ENCODE measurements at places on chromosomes 1 and 21. TPM values are rescaled to one million over a fixed set of nuclear protein-coding genes. Genes with fewer than 3 reads are reported as not detected.

DNA sequence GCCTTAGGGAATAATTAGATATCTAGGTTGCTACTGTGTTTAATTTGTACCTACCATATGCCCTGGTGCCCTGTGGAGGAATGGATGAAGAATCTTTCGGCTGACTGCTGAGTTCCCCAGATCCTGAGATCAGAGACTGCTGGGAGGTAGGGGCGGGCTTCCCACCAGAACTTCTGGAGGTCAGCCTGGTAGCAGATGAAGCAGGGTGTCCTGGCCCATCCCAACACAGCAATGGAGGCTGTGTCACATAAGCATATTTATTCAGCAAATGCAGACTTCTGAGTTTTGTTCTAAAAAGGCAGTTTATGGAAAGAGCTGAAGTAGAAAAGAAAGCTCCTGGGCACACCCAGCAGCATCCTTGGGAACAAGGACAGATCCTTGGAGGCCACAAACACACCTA is 74.0 kb downstream of the KRTAP19-8 start:
- no peak overlapping the region for H3K4me3 ChIP-seq
- no peaks in the 10 kb centered on the region for H3K36me3 ChIP-seq
- DNase-seq, result no peak
- H3K27me3 ChIP-seq, result no peaks in the 10 kb centered on the region
- no peaks in the 10 kb centered on the region for H3K4me1 ChIP-seq

- H3K36me3 ChIP-seq, result no peaks in the 10 kb centered on the region
- peak; percentile 36 for DNase-seq
- peaks cover 21% of the 10 kb centered on the region for H3K27me3 ChIP-seq
- peak within 1 kb of the TSS; percentile 46 for H3K4me3 ChIP-seq
Observed at GRCh38 chr1:21509351-21510112, at the start of gene ALPL. ALPL (plus strand) TSS chr1:21509423; CDS start chr1:21554082, 44,659 bp downstream.

- H3K27me3 ChIP-seq, result no peaks in the 10 kb centered on the region
- no peak overlapping the region for H3K4me3 ChIP-seq
- H3K27ac ChIP-seq, result no peak overlapping the region
- H3K36me3 ChIP-seq, result no peaks in the 10 kb centered on the region
Observed at GRCh38 chr21:42247716-42248115, 28.8 kb downstream of the ABCG1 start.

GRCh38 chr1:13703128-13703513 is 3.1 kb downstream of the PRDM2 start:
- no peaks in the 10 kb centered on the region for H3K27me3 ChIP-seq
- no peak overlapping the region for H3K27ac ChIP-seq

DNA sequence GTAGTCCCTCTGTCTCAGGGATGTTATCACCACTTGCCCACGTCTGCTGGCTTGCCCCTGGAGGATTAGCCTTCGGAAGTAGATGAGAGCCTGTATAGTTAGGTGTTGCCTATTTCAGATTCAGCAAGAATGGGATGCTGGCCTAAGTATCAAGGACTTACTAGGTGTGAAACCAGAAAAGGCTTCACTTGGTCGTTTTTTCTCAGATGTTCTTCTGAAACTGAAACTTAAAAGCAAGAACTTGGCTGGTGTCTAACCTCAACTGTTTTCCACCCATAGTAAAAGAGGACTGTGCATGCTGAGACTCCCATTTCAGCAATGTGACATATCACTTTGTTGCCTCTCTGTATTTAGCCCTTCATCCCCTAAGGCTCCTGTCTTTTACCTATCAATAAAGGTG is 67.0 kb upstream of the LRRC53 start:
- no peaks in the 10 kb centered on the region for H3K27me3 ChIP-seq
- no peak overlapping the region for H3K4me3 ChIP-seq
- no peak overlapping the region for H3K27ac ChIP-seq
- H3K4me1 ChIP-seq, result no peaks in the 10 kb centered on the region
- no peaks in the 10 kb centered on the region for H3K36me3 ChIP-seq

DNA sequence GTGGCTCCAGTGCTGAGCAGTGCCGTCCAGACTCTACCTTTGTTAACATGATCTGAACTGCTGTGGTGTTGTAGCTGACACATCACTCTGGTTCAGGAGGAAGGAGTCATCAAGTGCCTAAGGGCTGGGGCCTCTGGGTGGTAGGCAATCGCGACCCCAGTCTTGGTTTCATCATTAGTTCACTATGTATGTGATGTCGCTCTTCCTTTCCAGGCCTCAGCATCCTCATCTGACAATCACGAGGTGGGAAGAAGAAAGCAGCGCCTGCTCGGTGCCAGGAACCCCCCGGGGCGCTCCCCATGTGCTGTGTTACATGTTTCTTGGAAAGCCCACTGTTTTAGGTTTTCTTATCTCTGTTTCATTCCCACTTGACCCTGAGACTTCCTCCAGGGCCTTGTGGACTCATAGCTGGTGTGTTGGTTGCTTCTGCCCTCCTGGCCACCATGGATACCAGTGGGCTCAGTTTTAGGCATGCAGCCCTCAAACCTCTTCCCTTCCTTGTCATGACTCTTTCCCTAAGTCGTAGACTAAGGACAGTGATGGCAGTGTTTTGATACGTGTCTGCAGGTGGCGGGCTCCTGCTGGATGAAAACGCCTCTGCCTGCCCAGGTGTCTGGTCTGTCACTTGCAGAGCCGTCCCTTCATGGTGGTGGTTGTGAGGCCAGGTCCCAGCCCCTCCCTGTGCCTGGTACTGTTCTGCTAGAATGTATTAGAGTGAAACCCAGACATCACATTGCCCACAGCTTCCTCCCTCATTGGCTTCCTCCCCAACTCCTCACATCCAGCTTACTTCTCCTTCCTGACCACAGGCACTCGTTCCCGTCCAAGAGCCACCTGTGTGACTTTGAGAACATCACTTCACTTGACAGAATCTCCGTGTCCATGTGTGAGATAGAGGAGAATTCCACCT is 17.2 kb upstream of the FOXO6 start:
- H3K4me3 ChIP-seq, result no peak overlapping the region
- no peak for DNase-seq
- H3K36me3 ChIP-seq, result no peaks in the 10 kb centered on the region
- no peak overlapping the region for H3K27ac ChIP-seq
- H3K27me3 ChIP-seq, result no peaks in the 10 kb centered on the region

DNA sequence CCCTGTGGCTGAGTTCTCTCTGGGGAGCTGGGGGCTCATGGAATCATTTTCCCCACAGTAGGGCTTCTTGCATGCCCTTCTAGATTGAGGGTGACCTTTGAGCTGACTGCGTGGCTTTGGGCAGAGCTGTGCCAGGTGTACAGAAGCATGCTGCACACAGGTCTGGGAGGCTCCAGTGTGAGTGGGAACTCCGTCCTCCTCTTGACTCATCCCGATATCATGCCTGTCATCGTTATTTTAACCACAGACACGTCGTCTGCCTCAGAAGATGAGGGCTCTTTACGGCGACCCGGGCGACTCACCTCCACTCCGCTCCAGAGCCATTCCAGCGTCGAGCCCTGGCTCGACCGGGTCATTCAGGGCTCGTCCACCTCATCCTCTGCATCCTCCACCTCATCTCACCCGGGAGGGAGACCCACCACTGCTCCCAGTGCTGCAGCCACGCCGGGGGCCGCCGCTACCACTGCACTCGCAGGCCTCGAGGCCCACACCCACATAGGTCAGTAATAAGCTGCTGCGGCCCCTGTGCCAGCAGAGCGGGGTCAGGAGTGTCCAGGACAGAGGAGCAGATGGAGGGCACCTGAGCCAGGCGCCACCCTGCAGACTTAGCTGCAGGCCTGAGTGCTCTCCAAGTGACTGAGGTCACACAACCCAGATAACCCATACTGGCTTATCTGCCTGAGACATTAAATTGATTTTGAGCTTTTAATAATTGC is 39.8 kb downstream of the DIP2A start:
- no peak overlapping the region for H3K4me3 ChIP-seq
- H3K4me1 ChIP-seq, result peaks cover 24% of the 10 kb centered on the region
- no peak overlapping the region for H3K27ac ChIP-seq
- peaks cover 17% of the 10 kb centered on the region for H3K36me3 ChIP-seq

DNA sequence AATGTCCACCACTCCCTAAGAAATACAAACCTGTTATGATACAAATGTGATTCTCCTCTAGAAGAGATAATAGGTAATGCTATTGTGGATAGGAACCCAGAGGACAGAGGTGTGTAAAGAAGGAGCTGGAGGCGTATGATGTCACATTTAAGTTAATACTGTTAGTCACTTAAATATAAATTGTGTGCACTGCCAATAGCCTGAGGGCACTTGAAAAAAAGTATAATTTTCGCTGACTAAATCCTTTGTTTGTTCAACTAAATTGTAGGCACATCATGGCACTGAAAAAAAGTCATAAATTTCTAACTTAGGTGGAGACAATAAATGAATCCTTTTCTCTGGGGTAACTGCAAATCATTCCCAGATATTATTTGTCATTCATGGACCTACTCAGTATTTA is 4.4 kb downstream of the RCSD1 start:
- H3K4me3 ChIP-seq, result no peak overlapping the region
- peak overlapping the region; percentile 91 for H3K27ac ChIP-seq
- peaks cover 68% of the 10 kb centered on the region for H3K4me1 ChIP-seq
- H3K27me3 ChIP-seq, result no peaks in the 10 kb centered on the region
- H3K36me3 ChIP-seq, result no peaks in the 10 kb centered on the region
- DNase-seq, result no peak

- DNase-seq, result no peak
- no peaks in the 10 kb centered on the region for H3K36me3 ChIP-seq
- H3K27ac ChIP-seq, result no peak overlapping the region
- H3K4me1 ChIP-seq, result peaks cover 10% of the 10 kb centered on the region
- H3K27me3 ChIP-seq, result no peaks in the 10 kb centered on the region
Observed at GRCh38 chr1:117644696-117645311, 39.0 kb downstream of the TENT5C start.

GRCh38 chr1:220877377-220878095 is 1.7 kb upstream of the HLX start:
- H3K36me3 ChIP-seq, result no peaks in the 10 kb centered on the region
- DNase-seq, result no peak
- H3K27me3 ChIP-seq, result peaks cover 70% of the 10 kb centered on the region
- H3K4me3 ChIP-seq, result peak overlapping the region; percentile 33

GRCh38 chr1:239563681-239564080 is 177.3 kb downstream of the CHRM3 start:
- H3K27ac ChIP-seq, result no peak overlapping the region
- H3K4me1 ChIP-seq, result peaks cover 3% of the 10 kb centered on the region
- no peak for DNase-seq
- H3K27me3 ChIP-seq, result no peaks in the 10 kb centered on the region

DNA sequence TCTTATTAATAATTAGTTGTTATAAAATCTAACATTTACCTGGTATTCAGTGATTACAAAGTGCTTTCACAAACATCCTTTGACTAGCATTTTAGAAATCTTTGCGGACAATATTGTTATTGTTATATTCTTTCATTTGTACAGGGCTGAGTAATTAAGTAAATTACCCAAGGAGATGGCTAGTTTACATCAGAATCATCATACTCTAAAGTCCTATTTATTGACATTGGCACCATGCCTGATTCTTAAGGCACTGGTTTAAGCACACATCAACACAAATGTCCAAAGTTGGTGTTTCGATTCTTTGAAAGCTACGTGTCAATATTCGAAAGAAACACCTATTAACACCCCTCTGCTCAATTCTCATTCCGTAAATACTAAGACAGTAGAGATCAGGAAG is 424.6 kb upstream of the CHRM3 start:
- no peak for DNase-seq
- no peaks in the 10 kb centered on the region for H3K4me1 ChIP-seq
- H3K36me3 ChIP-seq, result no peaks in the 10 kb centered on the region
- H3K27ac ChIP-seq, result no peak overlapping the region

DNA sequence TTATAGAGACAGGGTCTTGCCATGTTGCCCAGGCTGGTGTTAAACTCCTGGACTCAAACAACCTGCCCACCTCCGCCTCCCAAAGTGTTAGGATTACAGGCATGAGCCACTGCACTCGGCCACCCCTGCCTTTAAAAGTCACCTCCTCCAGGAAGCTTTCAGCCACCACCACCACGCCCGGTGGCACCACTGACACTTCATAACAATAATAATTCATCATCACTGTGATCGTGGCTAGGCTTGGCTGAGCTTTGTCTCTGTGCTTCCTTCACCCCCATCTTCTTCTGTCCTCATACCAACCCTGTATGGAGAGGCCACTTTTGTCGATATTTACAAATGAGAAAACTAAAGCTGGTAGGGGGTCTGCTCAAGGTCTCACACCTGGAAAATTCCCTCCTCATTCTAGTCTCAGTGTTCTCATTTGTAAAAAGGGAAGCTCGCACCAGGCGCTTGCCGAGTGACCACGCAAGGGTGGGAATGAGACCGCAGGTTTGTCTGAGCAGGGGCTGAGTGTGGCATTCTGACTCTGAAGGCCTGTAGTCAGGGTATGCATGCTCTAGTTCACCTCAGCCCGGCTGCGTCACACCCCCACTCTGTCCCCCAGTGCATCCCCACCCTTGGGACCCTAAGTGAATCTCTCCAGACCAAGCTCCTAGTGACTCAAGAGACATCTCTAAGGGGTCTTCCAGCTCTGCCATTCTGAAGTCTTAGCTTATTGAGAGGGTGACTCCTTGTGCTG is 12.9 kb upstream of the EPHA2 start:
- no peaks in the 10 kb centered on the region for H3K36me3 ChIP-seq
- no peak for DNase-seq
- H3K4me1 ChIP-seq, result peaks cover 38% of the 10 kb centered on the region
- H3K27me3 ChIP-seq, result peaks cover 8% of the 10 kb centered on the region
- H3K4me3 ChIP-seq, result no peak overlapping the region
- H3K27ac ChIP-seq, result no peak overlapping the region

GRCh38 chr1:243354511-243355153 is 98.8 kb downstream of the SDCCAG8 start:
- no peaks in the 10 kb centered on the region for H3K36me3 ChIP-seq
- no peaks in the 10 kb centered on the region for H3K27me3 ChIP-seq
- H3K4me3 ChIP-seq, result peak overlapping the region; percentile 25
- no peak for DNase-seq
- no peak overlapping the region for H3K27ac ChIP-seq

GRCh38 chr1:200392625-200393185 is 17.1 kb downstream of the ZNF281 start:
- H3K27ac ChIP-seq, result no peak overlapping the region
- no peaks in the 10 kb centered on the region for H3K4me1 ChIP-seq
- no peaks in the 10 kb centered on the region for H3K36me3 ChIP-seq
- H3K4me3 ChIP-seq, result no peak overlapping the region
- no peak for DNase-seq
- H3K27me3 ChIP-seq, result no peaks in the 10 kb centered on the region

- H3K27ac ChIP-seq, result no peak overlapping the region
- no peak for DNase-seq
- H3K4me1 ChIP-seq, result no peaks in the 10 kb centered on the region
- no peaks in the 10 kb centered on the region for H3K36me3 ChIP-seq
Observed at GRCh38 chr1:109838838-109839240, 71.8 kb upstream of the CSF1 start.

TMPRSS3 gene
- total RNA-seq, result 37.9 TPM

HTR1D gene
- 0.58 TPM for total RNA-seq

S100A7 gene
- total RNA-seq, result not detected

GJC2 gene
- total RNA-seq, result 1.7 TPM

CD160 gene
- total RNA-seq, result not detected

VTCN1 gene
- total RNA-seq, result not detected

IFI44 gene
- total RNA-seq, result not detected

Data from stomach (tissue), 19 donors.